ENCODE measurements at places on chromosomes 11 and 22.
A peak's percentile ranks its signal among the peaks of the same experiment; 100 is the strongest.

- no peak for DNase-seq
These were observed 29.5 kb upstream of the NCAM1 start for GRCh38 chr11:112931703-112932102.

GRCh38 chr22:19397734-19398104 is 33.8 kb downstream of the HIRA start:
- DNase-seq, result no peak

- DNase-seq, result no peak
These were observed 45.1 kb downstream of the PHF21B start for GRCh38 chr22:44964722-44965078.

DNA sequence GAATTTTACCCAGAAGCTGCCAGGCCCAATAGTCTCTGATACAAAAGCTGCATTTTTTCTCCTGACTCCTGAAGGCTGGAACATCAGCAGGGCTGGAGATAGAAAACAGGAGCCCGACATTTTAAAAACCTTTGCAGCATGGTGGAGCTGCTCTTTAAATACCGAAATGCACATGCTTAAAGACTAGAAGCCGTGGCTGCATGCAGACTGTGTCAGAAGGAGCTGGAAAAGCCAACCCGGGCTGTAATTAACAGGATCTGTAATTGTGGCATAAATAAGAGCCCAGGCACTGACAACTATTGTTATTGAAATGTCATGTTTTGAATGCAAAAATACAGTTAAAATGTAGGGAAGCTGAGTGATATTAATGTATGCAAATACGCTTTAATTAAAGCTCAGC is 304.9 kb upstream of the PLET1 start:
- no peak for DNase-seq

GRCh38 chr11:89249196-89249595 is 71.5 kb downstream of the TYR start:
- no peak for DNase-seq

DNA sequence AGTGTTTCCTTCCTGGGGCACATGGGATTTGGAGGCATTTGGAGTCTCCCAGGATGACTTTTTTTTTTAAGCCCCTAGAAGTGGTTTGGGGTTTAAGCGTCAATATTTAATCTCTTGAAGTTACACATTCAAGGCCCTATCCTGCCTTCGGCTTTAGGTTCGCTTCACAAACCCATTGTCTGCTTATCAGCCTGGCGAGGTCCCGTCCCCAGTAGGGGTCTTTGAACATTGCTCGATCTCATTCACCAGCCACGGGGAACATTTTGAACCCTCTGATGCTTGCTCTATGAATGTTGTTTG is 75.9 kb downstream of the KCNQ1 start:
- no peak for DNase-seq

DNA sequence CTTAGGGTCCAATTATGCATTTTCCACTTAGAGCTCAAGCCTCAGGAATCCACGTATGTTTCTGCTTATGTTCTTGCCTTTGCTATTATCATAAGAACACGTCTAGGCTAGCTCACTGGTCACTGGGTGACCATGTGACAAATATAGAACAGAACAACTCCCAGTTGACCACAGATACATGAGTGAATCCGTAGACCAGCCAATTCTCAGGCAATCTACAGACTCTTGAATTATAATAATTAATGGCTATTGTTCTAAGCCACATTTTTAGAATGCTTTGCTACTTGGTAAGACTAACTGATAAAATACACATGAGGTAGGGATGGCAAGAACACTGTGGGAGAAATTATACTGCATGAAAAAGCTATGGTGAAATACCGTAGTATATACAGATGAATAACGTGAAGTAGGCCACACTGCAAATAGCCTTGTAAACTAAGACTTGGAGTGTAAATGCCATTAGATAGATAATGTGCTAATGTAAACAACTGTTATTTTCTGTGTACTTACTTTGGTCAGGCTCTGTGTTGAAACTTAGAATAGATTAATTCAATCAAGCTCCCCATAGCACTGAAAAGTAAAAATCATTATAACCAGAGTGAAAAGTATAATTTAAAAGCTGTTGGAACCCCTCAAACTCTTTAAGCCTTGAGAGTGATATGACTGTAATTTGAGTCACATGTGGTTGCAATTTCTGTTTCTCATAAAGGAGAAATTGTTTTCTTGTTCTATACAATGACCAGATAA is 366.2 kb upstream of the CCDC179 start:
- DNase-seq, result no peak

DNA sequence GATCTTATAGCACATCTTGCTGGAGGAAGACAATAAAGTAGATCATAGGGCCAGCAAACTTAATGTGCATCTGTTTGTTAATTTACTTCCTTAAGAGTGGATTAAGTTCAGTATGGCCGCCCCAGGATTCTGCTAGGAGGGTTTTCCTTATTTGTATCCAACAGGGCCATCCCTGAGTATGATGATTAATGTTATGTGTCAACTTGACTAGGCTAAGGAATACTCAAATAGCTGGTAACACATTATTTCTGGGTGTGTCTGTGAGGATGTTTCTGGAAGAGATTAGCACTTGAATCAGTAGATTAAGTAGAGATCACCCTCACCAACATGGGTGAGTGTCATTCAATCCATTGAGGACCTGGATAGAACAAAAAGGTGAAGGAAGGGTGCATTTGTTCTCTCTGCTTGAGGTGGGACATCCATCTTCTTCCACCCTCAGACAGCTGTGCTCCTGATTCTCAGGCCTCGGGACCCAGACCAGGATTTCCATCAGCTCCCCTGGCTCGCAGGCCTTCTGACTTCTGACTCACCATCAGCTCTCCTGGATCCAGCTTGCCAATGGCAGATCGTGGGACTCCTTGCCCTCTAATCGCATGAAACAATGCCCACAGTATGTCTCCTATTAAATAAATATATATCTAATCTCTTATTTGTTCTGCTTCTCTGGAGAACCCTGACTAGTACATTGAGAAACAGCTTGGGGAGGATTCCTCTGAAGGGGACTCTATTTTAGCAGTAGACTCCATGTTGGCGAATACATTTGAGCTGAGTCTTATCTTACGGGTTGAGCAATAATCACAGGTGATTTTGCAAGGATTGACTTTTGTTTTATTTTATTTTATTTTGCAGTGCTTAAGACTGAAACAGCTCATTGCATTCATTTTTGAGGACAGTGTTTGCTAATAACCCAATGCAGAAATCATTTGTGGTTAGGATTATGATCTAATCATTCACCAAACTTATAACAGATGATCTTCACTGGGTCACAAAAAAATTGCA is 9.0 kb upstream of the ZBTB44 start:
- peak; percentile 42 for DNase-seq

GRCh38 chr11:35419830-35420333 is 524 bp upstream of the SLC1A2 start:
- no peak for DNase-seq

DNA sequence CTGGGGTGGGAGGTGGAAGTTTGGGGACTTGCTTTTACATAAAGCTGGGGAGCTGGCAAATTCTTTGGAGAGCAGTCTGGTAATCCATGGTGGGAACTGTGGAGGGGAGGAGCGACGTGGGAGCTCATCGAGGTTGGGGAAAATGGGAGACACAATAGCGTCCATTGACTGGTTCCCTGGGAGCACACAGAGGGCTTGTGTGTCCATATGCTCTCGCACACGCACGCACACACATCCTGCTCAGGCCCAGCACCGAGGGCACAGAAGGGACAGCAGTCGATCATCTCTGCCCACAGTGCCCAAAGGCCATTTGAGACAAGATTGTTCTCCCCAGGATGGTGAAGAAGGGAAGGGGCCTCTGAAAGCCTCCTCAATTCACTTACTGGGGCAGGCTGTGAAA is 53.7 kb downstream of the FBXO7 start:
- DNase-seq, result no peak

- DNase-seq, result no peak
These were observed 90.3 kb upstream of the BARX2 start for GRCh38 chr11:129285402-129285786.

DNA sequence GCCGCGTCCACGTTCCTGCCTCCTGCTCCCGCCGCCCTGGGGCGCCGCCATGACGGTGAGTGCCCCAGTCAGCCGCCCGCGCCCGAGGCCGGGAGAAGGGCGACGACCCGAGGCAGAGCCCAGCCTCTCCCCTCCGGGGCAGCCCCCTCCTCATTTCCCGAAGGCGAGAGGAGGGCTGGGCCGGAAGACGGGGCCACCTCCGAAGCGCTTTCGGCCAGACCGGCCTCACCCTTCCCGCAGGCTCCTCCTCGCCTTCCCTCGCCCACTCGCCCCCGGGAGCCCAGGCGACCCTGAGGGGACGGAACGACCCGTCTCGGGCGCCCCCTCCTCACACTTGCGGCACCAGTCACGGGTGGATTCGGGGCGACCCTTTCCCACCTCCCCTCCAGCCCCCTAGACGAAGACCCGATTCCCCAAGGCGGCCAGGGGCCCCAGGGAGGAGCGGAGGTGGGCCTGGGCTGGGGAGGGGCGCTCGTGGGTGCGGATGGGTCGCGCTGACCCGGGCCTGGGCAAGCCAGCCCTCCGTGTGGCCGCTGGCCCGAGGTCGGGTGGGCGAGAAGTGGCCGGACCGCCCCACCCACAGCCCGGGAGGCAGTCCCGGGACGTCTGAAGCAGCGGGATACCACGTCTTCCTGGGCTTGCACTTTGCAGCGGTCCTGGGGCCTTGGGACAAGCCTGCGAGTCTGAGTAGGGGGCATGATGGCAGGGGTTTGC is 49.7 kb downstream of the TRIOBP start:
- DNase-seq, result peak; percentile 49

- no peak for DNase-seq
These were observed 111.0 kb downstream of the MN1 start for GRCh38 chr22:27690599-27690998.

DNA sequence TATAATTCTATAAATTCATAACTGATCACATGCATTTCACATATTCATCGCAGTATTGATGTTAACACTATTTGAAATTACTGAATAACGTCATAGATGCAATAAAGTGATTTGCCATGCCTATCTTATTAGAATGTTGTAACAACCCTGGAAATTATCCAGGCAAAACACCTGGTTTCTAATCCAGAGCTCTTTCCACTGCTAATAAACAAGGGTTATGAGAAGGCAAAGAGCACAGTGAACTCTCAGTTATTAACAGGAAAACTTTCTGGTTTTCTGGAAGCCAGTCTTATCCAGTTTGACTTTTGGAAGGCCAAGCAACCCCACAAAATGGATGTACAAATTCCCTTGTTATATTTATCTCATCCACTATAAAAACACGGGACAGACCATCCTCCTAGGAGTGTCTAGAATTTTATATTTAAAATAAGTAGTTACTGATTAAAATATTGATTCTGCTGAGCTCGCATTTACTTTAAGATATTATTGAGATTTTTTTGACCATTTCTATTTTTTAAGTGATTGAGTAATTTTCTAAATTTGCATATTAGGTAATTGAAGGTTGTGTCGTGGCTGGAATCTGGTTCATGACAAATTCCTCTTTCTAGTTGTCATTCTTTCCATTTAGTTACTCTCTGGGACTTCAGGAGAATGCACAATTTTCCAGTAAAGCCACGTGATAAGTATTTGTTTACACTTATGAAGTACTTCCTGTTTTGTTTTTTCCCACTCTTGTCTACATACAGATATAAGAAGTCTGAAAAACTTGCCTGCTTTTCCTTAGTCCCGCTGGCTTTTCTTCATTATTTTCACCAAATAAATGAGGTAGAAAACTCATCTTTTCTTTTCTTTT is 47.9 kb downstream of the DCUN1D5 start:
- DNase-seq, result no peak

- DNase-seq, result peak; percentile 76
These were observed 136.4 kb downstream of the NECTIN1 start for GRCh38 chr11:119592642-119593041.

DNA sequence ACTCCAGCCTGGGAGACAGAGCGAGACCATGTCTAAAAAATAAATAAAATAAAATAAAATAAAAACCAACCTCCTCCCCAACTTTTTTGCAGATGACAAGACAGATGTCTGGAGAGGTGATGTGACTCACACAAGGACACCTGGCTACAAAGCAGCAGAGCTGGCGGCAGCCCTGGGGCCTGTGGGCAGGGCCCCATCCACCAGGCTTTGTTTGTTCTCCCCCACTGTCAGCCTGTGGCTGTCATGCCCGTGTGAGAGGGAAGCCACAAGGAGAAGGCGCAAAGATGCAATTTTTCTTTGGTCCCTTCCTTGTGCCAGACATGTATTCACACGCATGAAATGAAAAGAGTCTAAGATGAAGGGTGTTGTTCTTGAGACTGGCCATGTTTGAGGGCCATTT is 16.6 kb downstream of the CD59 start:
- no peak for DNase-seq

DNA sequence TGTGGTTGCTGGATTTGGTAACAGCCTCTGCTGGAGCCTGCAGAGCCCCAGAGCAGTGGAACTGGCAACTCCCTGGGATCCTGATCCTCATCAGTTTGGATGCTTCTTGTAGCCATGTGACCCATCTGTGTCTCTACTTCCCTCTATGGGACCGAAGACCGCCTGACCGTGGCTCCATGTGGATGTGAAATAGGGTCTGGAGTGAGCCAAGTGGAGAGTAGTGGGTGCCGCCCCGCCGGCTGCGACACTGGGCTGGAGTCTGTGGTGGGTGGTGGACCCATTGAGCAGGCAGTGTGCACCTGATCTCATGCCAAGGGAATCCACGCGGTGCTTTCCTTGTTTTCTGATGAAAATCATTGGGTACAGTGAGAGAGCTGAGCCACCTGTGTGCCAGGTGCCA is 543.2 kb upstream of the B3GAT1 start:
- no peak for DNase-seq

DNA sequence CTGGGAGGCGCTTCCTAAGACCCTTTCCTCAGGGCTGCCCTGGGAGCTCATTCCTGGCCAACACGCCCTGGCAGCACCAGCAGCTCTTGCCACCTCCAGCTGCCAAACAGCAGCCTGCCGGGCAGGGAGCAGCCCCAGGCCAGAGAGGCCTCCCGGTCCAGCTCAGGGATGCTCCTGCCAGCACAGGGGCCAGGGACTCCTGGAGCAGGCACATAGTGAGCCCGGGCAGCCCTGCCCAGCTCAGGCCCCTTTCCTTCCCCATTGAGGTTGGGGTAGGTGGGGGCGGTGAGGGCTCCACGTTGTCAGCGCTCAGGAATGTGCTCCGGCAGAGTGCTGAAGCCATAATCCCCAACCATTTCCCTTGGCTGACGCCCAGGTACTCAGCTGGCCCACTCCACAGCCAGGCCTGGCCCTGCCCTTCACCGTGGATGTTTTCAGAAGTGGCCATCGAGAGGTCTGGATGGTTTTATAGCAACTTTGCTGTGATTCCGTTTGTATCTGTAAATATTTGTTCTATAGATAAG is 7.6 kb downstream of the SLC39A13 start:
- peak; percentile 99 for DNase-seq

GRCh38 chr22:36870250-36870649 is 9.4 kb downstream of the NCF4 start:
- DNase-seq, result no peak

GRCh38 chr11:2869134-2869526 is 16.4 kb downstream of the CDKN1C start:
- DNase-seq, result no peak

DNA sequence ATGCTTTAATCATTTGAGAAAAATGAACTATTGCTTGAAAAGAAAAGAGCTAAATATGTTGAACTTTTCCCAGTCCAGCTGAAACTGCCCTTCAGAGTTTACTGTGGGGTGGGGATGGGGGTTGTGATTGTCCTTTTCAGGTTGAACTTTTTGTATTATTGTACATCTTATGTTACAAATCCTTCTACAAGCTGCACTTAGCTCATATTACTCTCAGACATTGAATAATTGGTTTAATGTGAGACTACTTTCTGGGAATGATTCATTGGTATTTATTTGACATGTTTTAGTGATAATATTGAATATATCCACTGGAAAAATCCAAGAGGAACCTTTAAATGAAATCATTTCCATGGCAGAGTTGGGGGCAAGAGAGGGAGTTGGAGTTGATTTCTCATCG is 84.9 kb downstream of the ATXN10 start:
- DNase-seq, result no peak

- no peak for DNase-seq
These were observed 20.7 kb downstream of the SPATA19 start for GRCh38 chr11:133824593-133824992.
